ENCODE measurements at places on chromosomes 6 and 20. TPM values are rescaled to one million over a fixed set of nuclear protein-coding genes. Genes with fewer than 3 reads are reported as not detected.
A peak's percentile ranks its signal among the peaks of the same experiment; 100 is the strongest.

- no peak for DNase-seq
Observed at GRCh38 chr20:24309596-24309995, 159.8 kb upstream of the SYNDIG1 start.

GRCh38 chr20:36152261-36152660 is 2.3 kb upstream of the EPB41L1 start:
- no peak for DNase-seq

DNA sequence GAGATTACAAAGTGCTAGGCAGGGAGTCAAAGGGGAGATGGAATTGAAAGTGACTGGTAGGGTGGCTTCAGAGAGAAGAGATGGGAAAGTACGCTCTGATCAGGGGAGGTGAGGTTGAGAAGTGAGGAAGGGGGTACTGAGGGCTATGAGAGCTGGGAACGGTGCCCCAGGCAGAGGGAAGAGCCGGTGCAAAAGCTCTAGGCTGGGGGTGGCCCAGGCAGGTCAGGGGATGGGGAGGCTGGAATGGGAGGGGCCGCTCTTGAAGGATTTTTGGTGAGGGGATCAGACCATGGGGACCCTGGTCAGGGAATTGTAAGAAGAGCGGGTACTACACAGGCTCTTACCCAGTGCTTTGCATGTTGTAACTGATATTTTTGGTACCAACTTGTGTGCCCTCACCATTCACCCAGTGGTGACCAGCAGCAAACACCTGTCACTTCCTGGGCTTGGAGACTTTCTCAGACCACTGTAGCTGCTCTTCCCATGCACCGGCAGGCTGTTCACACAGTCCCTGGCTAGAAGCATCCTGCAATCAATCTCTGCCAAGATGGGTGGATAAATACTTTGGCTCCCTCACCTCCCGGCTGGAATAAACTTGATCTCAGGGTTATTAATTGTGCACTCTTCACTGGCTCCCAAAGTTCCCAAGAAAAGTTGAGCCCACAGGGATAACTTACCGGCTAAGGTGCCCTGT is 24.0 kb downstream of the PCK1 start:
- no peak for DNase-seq

DNA sequence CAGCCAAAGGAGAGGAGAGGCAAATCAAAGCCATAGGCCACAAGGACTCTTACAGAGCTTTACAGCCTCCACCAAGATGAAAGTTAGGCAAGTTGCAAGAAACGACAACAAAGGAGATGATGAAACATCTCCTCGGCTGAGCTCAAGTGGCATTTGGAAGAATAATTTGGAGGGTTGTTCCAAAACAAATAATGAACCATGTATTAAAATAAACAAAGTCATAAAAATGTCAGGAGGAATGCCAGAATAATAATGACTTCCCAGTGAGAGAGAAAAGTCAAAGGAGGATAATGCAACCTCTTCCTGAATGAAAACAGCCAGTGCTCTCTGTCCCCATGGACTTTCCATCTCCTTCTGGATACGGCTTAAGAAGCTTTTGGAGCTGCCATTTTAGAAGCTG is 371.4 kb upstream of the ID4 start:
- no peak for DNase-seq

DNA sequence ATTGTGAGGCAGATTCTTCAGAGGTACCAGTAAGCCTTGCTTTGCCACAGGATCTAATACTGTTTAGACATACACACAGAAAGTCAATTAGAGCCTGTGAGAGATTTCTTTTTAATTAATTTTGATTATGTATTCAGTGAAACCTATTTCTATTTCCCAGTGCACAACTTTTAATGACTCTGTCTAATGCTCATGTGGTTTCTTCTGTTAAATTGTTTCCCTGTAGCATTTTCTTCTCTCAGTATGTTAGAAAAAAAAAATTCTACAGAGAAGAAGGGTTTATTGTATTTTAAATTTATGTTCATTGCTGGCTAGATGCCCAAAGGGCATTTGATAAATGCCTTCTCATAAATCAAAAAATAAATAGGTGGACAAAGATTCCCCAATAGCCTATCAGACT is 293.7 kb downstream of the C6orf118 start:
- no peak for DNase-seq

DNA sequence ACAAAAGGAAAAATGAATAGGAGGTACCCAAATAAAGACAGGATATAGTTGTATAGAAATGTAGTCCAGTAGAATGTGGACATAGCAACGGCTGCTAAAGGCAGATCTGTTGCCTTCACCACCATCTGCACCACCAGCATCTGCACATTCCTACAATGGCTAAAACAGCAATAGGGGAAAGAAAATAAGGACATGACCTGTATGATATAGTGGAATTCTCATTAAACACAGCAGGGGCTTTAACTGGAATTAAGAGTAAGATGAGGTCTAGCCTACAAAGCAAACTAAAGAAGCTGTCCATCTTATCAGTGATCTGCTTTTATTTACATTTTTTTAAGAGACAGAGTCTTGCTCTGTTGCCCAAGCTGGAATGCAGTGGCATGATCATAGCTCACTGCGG is 26.8 kb upstream of the SCAF8 start:
- no peak for DNase-seq

DNA sequence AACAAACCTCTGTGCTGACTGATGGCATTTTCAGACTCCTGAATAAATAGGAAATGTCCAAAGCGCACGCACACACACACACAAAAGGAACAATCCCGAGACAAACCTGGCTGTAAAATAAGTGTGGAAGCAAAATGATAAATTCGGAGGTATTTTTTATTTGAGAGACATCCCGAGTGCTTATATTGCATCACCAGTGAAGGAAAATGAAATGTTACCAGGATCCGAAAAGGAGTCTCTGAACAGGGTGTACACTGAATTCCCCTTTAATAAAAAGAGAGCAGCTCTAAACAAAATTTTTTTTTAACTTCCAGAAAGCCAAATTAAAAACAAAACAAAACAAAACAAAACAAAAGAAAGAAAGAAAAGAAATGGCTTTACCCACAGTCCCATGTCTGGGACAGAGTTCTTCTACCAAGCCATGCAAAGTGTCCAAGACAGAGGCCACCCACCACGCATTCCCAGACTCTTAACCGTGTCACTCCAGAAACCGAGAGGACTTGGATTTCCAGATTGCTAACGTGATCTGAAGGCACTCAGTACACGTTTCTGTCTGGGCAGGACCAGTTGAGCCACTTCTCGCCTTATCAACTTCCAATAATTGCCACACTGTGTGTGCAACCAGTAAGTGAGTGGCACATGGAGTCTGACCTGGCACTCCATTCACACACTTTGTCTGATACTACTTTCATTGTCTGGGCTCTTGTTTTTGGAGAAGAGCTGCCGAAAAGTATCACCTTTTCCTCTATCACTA is 817 bp downstream of the ME1 start:
- no peak for DNase-seq

- DNase-seq, result no peak
Observed at GRCh38 chr6:55239099-55239498, 64.8 kb downstream of the HCRTR2 start.

DNA sequence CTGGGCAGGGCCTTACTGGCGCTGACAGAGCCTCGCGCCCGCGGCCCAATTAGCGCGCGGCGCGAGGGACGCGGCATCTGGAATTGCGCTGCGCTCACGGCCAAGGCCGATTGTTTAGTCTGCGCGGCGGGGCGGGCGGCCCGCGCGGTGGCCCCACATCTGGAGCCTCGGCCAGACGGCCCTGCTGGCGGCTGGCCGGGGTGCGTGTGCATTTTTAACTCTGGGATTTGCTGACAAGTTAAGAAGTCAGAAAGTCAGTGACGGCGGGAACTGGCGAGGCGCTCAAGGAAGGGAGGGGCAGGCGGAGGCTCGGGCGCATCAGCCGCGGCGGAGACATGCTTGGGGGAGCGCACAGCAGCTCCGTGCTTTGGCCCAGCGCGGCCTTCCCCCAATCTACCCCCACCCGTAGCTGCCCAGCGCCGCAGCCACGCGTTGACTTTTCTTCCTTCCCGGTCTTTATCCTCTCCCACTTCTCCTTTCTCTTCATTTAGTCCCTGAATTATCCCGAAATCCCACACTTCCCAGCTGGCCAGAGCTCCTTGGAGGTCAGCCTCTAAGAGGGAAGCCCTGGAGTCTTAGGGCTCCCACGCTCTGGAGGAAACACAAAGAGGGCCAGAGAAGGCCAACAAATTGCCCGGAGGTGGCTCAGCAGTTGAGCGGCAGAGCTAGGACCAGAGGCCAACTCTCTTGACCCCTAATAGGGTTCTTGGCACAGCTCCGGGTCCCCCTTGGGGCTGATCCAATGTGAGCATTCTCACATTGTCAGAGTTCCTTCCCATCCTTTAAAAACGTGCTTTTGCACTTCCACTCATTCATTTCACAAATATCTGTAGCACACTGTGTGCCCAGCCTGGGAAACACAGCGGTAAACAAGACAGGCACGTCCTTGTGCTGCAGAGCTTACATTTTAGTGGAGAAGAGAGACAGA is 40.8 kb upstream of the FOXP4 start:
- no peak for DNase-seq

DNA sequence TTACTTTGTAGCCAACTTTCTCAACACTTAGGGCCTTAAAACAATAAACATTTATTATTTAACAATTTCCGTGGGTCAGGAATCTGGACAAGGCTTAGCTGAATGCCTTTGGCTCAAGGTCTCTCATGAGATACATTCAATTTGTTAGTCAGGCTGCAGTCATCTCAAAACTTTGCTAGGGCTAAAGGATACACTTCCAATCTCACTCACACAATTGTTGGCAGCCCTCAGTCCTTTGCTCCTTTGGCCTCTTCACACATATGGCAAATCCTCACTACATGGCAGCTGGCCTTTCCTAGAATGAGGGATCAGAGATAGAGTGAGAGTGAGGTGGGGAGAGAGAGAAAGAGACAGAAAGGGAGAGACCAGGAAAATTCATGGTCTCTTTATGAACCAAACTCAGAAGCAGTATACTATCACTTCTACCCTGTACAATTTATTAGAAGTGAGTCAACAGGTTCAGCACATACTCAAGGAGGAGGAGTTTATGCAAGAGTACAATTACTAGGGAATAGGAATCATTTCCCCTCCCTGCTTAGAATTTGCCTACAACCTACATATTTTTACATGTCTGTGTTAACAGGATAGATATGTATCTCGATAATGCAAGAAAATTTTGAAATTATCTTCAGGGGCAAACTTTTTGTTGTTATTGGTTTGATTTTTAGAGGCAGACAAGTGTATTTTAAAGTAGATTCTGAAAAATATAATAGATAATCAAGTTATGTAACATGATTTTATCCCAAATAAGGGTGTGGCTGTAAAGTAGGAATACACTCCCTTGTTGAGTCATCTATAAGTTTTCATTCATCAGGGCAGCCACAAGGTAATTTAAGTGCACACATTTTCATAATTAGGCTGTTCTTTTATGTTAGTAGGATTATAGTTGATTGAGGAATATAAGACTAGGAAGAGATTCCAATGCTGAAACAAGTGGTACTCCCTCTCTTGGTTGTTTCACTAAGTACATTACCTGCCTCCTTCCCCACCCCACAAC is 85.9 kb upstream of the HMGCLL1 start:
- DNase-seq, result no peak

GRCh38 chr20:41011551-41012067 is 17.0 kb upstream of the TOP1 start:
- no peak for DNase-seq

GRCh38 chr6:15513131-15513771 is 149.6 kb downstream of the DTNBP1 start:
- DNase-seq, result no peak

DNA sequence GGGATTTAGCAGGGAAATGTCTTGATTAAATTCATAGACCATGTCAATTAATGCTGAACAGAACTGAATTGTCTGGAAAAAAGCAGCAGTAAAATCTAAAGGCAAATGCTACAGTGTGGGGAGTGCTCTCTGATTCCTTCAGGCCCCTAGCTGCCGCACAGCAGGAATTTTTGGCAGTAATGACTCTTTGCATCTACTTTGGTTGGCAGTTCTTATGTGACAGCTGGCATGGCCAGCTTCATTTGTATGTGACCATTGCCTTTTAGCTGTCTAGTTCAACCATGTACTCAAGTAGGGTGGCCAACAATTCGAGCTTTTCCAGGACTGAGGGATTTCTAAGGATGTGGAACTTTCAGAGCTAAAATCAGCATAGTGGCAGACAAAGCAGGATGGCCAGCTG is 499.1 kb upstream of the MAN1A1 start:
- DNase-seq, result peak; percentile 70

- no peak for DNase-seq
Observed at GRCh38 chr6:118198746-118199145, 291.7 kb downstream of the SLC35F1 start.

DNA sequence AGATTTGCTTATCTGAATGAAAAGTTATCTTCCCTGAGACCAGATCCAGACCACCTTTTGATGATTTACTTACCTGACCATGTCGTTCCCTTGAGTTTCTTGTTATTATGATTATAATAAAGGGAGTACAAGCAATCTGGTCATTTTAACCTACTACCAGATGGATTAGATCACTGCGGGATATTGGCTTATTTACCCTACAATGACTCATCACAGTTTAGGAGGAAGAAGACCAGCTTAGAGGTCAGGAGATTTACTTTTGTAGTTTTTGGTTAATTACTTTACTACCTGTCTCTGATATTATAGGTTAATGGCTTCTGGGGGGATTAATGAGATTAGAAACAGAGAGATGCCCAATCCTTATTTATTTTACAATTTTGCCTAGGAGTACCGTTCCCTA is 10.7 kb downstream of the PKIB start:
- DNase-seq, result peak; percentile 69

Gene BANF2
- total RNA-seq, result not detected

Gene HAO1
- total RNA-seq, result not detected

Gene CDKN1A
- total RNA-seq, result 2.2 TPM

Gene OLIG3
- 1.2 TPM for total RNA-seq

Gene CALHM6
- 2.8 TPM for total RNA-seq

Gene TMC2
- total RNA-seq, result 3.7 TPM

Gene SLC4A11
- total RNA-seq, result 0.36 TPM

Gene MEP1A
- total RNA-seq, result 0.09 TPM

Measured in cerebellum (tissue), 4 donors.